Activated B cell treated with CpG ODN at 0.5 μM for 24 hours (primary cell): ENCODE measurements at places on chromosomes 4 and X.

GRCh38 chrX:130874751-130875150 is 28.3 kb downstream of the ENOX2 start:
- DNase-seq, result no peak
- H3K4me1 ChIP-seq, result no peaks in the 10 kb centered on the region
- peaks cover 2% of the 10 kb centered on the region for H3K36me3 ChIP-seq

DNA sequence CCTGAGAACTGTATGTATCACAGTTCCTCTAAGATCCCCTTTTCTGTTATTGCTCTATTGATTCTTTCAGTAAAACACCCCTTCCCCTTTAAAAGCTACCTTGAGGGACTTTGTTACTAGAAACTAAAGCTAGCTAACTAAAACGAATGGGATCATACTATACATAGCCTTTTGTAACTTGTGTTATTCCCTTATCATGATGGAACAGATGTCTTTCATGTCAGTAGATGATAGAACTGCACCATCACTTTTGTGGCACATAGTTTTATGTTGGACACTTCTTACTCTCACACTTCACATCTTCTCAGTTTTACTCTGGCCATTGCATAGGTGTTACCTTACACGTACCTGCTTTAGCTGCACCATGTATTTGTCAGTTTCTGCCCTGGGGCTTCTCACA is 46.6 kb upstream of the PGRMC2 start:
- no peaks in the 10 kb centered on the region for H3K36me3 ChIP-seq
- H3K27ac ChIP-seq, result no peak overlapping the region
- no peaks in the 10 kb centered on the region for H3K27me3 ChIP-seq
- no peak for DNase-seq
- no peak overlapping the region for H3K4me3 ChIP-seq
- H3K4me1 ChIP-seq, result no peaks in the 10 kb centered on the region

DNA sequence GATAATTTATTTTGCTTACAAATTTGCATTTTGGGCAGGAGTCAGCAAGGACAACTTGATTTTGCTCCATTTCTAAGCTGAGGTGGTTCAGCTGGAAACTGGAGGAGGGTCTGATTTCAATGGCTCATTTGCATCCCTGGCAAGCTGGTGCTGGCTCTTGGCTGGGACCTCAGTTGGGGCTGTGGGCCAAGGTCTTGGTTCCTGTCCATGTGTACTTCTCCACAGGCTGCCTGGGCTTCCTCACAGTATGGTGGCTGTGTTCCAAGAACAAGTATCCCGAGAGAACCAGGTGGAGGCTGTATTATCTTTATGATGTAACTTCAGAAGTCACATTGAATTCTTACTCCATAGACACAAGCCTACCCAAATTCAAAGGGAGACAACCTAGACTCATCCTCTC is 77.0 kb upstream of the STX18 start:
- H3K4me1 ChIP-seq, result no peaks in the 10 kb centered on the region
- no peaks in the 10 kb centered on the region for H3K27me3 ChIP-seq
- peaks cover 13% of the 10 kb centered on the region for H3K36me3 ChIP-seq
- DNase-seq, result no peak
- H3K4me3 ChIP-seq, result no peak overlapping the region
- no peak overlapping the region for H3K27ac ChIP-seq

DNA sequence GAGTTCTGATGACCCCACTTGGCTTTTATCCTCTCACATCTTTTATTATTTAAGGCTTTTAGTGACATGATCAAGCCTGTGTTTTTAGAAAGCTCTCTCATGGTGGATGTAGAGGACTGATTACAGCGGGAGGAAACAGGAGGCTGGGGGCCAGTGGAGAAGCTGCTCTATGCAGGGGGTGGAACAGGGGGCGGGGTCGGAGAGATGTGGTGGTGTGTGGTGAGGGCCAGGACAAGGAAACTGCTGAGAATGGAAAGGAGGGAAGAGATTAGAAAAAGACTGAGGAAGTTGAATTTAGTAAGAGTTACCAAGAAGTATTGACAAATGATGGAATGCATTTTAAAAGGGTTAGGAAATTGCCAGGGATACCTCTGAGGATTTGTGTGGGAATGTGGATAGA is 292.2 kb downstream of the ZIC3 start:
- no peak overlapping the region for H3K27ac ChIP-seq
- no peaks in the 10 kb centered on the region for H3K36me3 ChIP-seq
- no peak for DNase-seq

DNA sequence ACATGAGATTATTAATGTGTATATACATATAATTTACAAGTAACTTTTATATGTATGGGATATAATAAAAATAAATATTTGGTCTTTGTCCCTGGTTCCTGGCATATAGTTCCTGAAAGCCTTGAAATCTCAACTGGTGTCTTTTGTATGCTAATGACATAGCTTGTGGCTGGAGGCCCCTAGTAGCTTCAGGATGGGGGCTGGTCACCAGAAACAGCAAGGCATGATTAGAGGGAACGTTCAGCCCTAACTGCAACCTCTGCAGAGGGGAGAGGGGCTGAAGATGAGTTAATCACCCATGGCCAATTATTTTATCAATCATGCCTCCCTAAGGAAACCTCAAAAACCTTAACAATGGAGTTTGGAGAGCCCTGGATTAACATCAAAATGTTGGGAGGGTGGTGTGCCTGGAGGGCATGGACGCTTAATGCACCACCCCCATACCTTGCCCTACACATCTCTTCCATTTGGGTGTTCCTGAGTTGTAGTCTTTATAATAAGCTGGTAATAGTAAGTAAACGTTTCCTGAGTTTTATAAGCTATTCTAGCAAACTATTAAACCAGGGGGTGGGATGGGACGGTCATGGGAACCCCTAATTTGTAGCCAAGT is 21.3 kb downstream of the PIN4 start:
- DNase-seq, result no peak
- no peak overlapping the region for H3K27ac ChIP-seq
- peaks cover 31% of the 10 kb centered on the region for H3K36me3 ChIP-seq
- H3K4me3 ChIP-seq, result no peak overlapping the region

- no peaks in the 10 kb centered on the region for H3K36me3 ChIP-seq
- DNase-seq, result no peak
- H3K4me1 ChIP-seq, result peaks cover under 1% of the 10 kb centered on the region
- no peak overlapping the region for H3K27ac ChIP-seq
- no peak overlapping the region for H3K4me3 ChIP-seq
Observed at GRCh38 chrX:103613362-103613890, 5.7 kb downstream of the TCEAL3 start.

GRCh38 chr4:110087070-110087708 is 111.2 kb downstream of the ELOVL6 start:
- no peak for DNase-seq
- no peak overlapping the region for H3K4me3 ChIP-seq
- peaks cover 8% of the 10 kb centered on the region for H3K4me1 ChIP-seq
- no peak overlapping the region for H3K27ac ChIP-seq
- H3K36me3 ChIP-seq, result no peaks in the 10 kb centered on the region

GRCh38 chr4:151600432-151600831 is 160.4 kb downstream of the GATB start:
- H3K4me3 ChIP-seq, result no peak overlapping the region
- no peak for DNase-seq
- no peak overlapping the region for H3K27ac ChIP-seq
- no peaks in the 10 kb centered on the region for H3K36me3 ChIP-seq

GRCh38 chr4:89400287-89401035 is 92.9 kb upstream of the GPRIN3 start:
- no peaks in the 10 kb centered on the region for H3K36me3 ChIP-seq
- no peaks in the 10 kb centered on the region for H3K27me3 ChIP-seq
- H3K27ac ChIP-seq, result no peak overlapping the region
- no peak for DNase-seq
- no peaks in the 10 kb centered on the region for H3K4me1 ChIP-seq

DNA sequence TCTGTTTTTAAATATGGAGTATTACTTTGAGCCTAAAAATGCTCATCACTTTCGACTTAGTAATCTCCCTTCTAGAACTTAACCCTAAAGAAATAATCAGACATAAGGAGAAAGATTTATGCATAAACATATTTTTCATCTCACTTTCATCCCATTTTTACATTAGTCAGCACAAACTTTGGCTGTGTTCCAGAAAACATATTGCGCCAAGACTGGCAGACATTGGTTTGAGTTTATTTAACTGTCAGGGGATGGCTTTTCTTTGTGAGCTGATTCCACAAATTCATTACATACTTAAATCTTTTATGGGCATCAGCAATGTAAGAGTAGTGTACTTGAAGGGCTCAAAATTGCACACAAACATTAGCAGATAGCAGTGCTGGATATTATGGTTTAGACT is 23.7 kb downstream of the MAOA start:
- no peak for DNase-seq
- H3K27ac ChIP-seq, result no peak overlapping the region
- H3K4me3 ChIP-seq, result no peak overlapping the region
- no peaks in the 10 kb centered on the region for H3K36me3 ChIP-seq
- H3K4me1 ChIP-seq, result no peaks in the 10 kb centered on the region
- H3K27me3 ChIP-seq, result peaks cover 4% of the 10 kb centered on the region

DNA sequence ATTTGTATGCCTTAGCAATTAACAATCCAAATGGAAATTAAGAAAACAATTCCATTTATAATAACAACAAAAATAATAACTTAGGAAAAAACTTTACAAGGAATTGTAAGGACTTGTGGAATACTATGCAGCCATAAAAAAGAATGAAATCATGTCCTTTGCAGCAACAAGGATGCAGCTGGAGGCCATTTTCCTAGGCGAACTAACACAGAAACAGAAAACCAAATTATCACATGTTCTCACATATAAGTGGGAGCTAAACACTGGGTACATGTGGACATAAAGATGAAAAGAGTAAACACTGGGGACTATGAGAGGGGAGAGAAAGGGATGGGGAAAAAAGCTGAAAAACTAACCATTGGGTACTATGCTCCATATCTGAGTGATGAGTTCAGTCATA is 77.4 kb downstream of the WNK3 start:
- no peak for DNase-seq
- no peak overlapping the region for H3K27ac ChIP-seq
- H3K36me3 ChIP-seq, result no peaks in the 10 kb centered on the region

GRCh38 chrX:16946971-16947562 is 609 bp downstream of the REPS2 start:
- peak overlapping the region; percentile 59 for H3K27ac ChIP-seq
- H3K36me3 ChIP-seq, result no peaks in the 10 kb centered on the region
- H3K4me1 ChIP-seq, result peaks cover 10% of the 10 kb centered on the region
- peak; percentile 19 for DNase-seq
- no peaks in the 10 kb centered on the region for H3K27me3 ChIP-seq

- H3K4me1 ChIP-seq, result peaks cover 30% of the 10 kb centered on the region
- no peak for DNase-seq
- no peak overlapping the region for H3K4me3 ChIP-seq
- peak overlapping the region; percentile 7 for H3K27ac ChIP-seq
- H3K27me3 ChIP-seq, result no peaks in the 10 kb centered on the region
Observed at GRCh38 chr4:48247142-48247877, 22.3 kb downstream of the TEC start.

GRCh38 chr4:137067735-137068134 is 464.6 kb downstream of the PCDH18 start:
- no peak overlapping the region for H3K27ac ChIP-seq
- H3K4me1 ChIP-seq, result no peaks in the 10 kb centered on the region
- no peak for DNase-seq

GRCh38 chr4:40763228-40763716 is 13.5 kb downstream of the NSUN7 start:
- DNase-seq, result no peak
- no peaks in the 10 kb centered on the region for H3K36me3 ChIP-seq
- no peak overlapping the region for H3K27ac ChIP-seq
- peaks cover 3% of the 10 kb centered on the region for H3K4me1 ChIP-seq
- H3K27me3 ChIP-seq, result no peaks in the 10 kb centered on the region

- H3K27me3 ChIP-seq, result no peaks in the 10 kb centered on the region
- no peak overlapping the region for H3K4me3 ChIP-seq
- H3K4me1 ChIP-seq, result no peaks in the 10 kb centered on the region
- DNase-seq, result no peak
- H3K36me3 ChIP-seq, result no peaks in the 10 kb centered on the region
Observed at GRCh38 chrX:110665223-110666002, 130.2 kb downstream of the CHRDL1 start.

DNA sequence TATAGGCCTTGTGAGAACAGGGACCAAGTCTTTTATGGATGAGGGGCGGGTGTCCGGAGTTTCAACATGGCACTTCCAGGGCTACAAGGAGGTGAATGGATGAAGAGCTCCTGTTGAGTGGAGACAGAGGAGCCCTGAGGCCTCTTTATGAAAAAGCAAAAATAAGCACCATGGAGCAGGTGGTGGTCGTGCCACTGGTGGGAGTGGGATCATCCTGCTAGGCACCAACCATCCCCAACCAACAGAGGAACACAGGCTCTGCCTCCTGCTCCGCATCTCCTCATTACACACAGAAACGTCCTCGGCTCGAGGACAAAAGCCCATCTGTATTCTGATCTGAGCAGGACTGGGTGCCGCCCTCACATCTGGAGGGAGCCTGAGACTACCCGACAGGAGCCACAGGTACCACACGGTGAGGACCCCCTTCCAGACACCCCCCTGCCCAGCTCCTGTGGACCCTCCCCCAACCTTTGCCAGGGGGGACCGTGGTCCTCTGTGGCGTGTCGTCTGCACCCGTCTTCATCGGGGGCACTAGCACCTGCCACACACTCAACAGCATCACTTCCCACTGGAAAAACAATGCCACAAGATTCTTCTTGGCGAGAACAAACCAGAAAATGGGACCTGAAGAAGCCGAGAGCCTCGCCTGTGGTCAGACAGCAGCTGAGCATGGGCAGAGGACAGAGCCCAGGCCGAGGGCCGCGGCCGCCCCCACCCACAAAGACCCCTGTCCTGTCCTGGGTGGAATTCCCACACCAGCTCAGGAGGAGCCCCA is 3.9 kb upstream of the PDE6B start:
- H3K27me3 ChIP-seq, result peaks cover 11% of the 10 kb centered on the region
- no peak overlapping the region for H3K4me3 ChIP-seq
- no peak for DNase-seq
- H3K36me3 ChIP-seq, result no peaks in the 10 kb centered on the region
- H3K27ac ChIP-seq, result no peak overlapping the region
